Dorsolateral prefrontal cortex (tissue), 122 donors: ENCODE measurements at places on chromosomes 6 and 20. TPM values are rescaled to one million over a fixed set of nuclear protein-coding genes. Genes with fewer than 3 reads are reported as not detected.

DNA sequence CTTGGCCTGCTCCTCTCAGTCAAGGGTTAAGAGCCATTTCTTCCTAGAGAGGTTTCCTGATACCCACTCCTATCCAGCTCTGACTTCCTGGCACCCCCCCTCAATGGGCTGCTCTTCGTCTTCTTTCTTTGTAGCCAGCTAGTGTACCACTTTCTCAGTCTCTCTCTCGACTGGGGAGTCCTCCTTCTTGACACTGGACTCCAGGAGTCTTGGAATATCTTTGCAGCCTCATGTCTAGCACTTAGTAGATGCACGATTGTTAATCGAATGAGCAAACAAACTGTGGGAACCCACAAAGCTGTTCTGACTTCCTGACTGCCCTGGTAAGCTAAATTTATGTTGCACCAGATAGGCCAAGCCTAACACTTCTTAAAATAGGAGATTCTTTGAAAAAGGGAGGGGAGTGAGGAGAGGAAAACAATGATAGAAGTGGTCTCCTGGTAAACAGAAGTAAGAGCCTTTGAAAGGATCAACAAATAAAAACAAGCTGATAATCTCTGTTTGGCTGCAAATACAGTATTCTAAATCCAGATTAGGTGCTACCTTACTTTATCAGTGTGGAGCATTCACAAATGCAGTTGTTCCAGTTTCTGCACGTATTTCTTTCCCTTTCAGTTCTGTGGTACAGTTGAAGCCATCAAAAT is 160.1 kb upstream of the CITED2 start:
- DNase-seq, result no peak

DNA sequence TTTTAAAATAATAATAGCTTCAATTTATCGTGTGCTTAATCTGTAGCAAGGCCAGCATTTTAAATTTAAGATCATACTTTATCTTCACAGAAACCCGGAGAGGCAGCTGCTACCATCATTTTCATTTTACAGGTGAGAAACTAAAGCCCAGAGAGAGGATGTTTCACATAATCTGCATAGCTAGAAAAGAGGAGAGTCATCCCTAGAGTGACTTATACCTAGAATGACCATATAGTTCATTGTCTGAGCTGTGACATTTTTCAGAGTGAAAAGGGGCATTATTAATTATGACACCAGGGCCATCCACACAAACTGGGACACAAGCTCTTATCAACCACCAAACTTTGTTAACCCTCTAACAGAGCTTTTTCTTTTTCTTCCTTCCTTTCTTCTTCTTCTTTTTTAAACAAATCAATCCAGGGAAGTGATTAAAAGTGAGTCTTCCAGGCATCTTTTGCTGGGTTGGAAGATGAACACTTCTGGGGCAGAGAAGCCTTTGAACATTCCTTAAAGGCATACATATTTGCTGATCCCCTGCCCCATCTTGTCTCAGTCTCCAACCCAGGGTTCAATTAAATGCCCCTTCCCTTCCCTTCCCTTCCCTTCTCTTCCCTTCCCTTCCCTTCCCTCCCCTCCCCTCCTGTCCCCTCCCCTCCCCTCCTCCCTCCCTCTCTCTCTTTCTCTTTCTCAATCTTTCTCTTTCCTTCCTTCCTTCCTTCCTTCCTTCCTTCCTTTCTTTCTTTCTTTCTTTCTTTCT is 272.5 kb upstream of the JAG1 start:
- DNase-seq, result no peak

- DNase-seq, result no peak
These were observed 15.2 kb downstream of the CDH22 start for GRCh38 chr20:46293084-46293483.

CCM2L gene
- 5.1 TPM for total RNA-seq

ESR1 gene
- 3.8 TPM for total RNA-seq

- no peak for DNase-seq
These were observed 2.0 kb upstream of the SLC29A1 start for GRCh38 chr6:44221291-44221960.

- no peak for DNase-seq
These were observed 87.7 kb downstream of the THEMIS start for GRCh38 chr6:127812985-127813698.
